Cardiac septum (tissue), 1 donor: ENCODE measurements at places on chromosomes 16 and 17.

DNA sequence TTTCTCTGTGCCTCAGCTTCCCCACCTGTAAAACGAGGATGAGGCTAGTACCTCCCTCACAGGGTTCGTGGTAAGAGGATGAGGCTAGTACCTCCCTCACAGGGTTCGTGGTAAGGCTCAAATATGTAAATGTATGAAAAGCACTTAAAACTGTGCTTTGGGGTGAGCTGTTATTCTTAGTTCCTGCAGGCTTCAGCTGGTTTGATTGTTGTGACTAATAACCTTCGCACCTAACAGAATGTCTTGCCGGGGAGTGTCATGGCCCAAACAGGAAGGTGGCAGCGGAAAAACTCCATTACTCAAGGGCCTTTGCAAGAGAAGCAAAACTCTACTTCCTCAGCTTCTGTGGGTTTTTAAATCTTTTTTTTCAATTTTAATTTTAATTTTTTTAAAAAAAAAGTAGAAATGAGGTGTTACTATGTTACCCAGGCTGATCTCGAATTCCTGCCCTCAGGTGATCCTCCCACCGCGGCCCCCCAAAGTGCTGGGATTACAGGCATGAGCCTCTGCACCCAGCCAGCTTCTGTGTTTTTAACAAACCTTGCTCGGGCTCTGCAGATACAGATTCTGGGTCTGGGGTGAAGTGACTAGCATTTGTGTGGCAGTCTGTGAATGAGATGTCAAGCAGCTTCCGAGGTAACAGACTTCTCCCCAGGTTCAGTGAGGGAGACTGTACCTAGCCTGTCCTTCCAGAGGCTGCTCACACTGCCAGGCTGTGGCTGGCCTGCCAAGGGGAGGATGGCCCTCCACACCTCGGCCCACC, 103.0 kb downstream of the RAB11FIP4 start:
- no peak for DNase-seq

- no peak for DNase-seq
Observed at GRCh38 chr16:77496934-77497333, 62.1 kb upstream of the ADAMTS18 start.

DNA sequence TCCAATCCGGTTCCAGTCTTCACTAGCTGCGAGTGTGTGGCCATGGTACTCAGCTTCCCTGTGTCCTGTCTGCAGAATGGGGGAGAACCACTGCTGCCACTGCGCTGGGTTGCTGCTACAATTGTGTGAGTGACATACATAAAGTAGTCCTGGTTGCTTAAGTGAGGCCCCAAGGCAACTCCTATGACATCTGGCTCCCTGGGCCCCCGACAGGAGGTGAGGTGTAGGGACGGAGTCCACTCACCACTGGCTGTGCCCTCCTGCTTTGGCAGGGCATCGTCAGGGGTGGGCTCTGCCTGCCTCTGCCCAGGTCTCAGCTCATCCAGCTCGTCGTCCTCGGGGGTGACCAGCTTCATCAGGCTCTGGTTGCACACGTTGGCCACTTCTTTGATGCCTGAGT, 20.4 kb downstream of the VAC14 start:
- DNase-seq: no peak

GRCh38 chr16:27446721-27447120, 44.7 kb downstream of the IL21R start:
- no peak for DNase-seq

DNA sequence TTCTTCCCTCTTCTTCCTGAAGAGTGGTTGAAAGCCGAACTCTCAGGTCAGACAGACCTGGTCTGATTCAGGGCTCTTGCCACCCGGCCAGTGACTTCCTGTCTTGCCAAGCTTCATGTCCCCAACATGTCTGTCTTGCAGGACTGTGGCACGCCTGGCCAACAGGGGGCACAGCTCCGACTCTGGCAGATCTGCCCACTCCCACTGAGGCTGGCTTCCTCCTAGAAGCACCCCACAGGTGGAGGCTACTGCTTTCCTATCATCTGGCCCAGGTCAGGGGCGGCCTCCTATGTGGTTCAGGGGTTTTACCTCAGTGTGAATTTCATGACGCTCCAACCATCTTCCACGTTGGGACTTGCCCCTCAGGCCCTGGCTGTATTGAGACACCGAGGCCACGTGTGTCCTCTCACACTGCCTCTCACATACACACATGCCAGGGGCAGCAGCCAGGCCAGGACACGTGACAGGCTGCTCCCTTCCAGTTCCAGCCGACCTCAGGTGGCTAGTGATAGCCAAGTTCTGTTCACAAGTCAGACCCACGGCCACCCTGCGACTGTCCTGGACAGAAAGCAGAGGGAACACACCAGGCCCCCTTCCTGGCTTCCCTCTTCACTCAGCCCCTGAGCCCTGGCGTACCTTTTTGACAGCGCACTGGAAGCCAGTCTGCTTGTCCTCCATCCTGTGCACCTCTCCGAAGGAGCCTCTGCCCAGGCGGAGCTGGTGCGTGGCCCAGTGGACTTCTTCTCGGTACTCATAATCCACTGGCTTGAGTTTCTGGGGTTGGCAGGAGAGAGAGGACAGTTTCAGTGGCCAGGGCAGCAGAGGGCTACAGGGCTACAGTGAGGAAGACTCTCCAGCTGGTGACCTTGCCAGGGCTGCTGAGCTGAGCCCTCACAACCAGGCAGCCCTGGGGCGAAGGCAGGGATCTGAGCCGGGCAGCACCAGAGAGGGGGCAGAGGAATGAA, 22.6 kb upstream of the SPATA32 start:
- no peak for DNase-seq
